AG09309 (cell line): ENCODE measurements at places on chromosomes 6 and 20.

- DNase-seq: no peak
Observed at GRCh38 chr6:109315341-109316110, 66.7 kb downstream of the CD164 start.

DNA sequence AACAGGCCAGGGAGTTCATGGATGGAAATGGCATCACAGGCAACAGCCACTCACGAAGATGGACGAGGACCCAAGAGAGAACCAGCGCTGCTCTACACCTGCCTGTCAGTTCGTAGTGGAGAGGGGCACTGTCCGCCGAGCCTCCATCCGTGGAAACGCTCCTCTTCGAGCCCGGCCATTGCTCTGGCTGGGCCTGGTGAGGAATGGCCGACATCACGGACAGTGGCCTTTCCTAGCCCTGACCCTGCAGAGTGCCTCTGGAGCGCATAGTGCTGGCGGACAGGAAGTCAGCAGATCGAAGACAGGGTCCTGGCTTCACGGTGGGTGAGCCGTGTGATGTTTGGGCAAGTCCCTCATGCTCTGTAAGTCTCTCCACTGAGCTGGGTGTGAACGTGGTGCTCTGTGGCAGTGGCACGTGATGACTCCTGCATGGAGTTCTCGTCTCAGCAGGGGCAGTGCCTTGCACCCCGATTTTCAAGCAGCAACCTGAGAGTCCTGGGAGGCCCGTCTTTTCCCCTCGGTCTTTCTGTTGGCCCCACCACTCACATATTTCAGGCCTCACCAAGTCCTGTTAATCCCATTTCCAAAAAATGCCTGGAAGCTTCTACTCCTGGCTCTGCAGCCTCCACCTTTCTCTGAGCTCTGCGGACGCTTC lies 214.4 kb downstream of the ERMARD start:
- DNase-seq: no peak

- DNase-seq: no peak
Observed at GRCh38 chr6:92687278-92687677, 732.1 kb downstream of the EPHA7 start.

DNA sequence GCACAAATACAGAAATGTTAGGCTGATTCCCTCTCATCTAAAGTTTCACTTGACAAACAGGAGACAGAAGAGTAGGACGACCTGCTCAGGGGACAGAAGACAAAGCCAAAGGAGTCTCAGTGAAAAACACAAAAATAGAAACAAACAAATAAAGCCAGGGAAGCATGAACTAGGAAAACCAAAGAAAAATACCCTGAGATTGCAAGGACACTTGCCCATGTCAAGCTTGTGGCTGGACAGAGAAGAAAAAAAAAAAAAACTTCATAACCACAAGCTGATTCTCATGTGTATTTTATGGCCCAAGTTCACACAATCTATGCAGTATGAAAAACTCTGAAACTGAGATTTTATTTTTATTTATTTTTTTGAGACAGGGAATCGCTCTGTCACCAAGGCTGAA lies 85.6 kb upstream of the BEND6 start:
- no peak for DNase-seq

DNA sequence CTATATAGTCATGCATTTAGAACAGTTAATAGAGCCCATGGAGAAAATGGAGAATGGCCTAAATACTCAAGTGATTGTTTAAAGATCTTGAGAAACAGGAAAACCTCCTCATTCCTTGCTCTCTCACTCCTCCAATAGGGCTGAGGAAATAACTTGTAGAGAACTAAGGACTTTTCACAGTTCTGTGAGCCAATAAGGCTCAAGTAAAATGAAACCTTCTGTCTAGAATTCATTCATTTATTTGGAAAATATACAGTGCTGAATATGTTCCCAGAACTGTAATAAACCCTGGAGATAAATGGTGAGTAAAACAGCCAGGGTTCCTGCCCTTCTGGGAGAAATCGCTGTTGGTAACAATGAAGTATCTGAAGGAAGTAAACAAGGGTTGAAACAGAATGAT lies 35.3 kb downstream of the ELOVL2 start:
- DNase-seq: peak; percentile 59

- DNase-seq: no peak
Observed at GRCh38 chr6:32196682-32197616, 4.5 kb upstream of the GPSM3 start.

DNA sequence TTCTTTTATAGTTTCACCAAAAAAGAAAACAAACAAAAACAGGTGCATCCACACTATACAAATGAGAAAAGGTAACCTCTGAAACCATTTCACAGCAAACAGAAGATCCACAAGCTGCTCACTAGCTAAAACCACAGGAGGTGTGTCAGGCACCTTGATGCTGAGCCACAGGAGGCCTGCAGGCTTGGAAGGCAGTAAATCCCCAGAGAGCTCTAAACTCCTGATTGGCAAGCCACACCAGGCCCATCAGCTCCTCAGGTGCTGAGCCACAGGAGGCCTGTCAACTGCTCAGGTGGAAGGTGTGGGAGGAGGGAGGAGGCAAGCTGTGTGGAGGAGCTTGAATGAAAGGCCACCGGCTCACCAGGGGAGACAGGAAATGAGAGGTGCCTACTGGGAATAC lies 273.0 kb downstream of the PKHD1 start:
- no peak for DNase-seq

DNA sequence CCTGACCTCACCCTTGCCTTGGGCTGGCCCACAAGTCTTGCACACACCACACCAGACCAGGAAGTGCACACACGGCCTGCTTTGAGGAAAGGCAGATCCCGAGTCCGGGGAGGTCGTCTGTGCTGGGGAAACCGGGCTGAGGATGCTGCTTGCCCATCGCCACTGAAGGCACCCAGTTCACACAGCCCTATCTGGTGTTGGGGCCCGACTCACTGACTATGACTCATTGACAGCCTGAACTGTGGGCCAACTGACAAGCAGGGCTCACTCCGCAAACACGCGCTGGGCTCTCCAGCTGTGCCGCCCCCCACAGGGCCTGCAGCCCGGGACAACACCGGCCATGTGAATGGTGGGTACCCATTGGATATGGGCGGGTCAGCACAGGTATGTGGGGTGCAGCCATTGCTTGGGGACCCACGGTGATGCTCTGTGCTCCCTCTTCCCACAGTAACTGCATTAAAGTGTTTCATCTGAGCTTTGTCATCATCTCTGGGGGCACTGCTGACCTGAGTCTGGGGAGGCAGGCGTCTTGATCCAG lies 1.6 kb downstream of the SAMD10 start:
- no peak for DNase-seq

- DNase-seq: no peak
Observed at GRCh38 chr6:129603741-129604140, 106.2 kb downstream of the ARHGAP18 start.

DNA sequence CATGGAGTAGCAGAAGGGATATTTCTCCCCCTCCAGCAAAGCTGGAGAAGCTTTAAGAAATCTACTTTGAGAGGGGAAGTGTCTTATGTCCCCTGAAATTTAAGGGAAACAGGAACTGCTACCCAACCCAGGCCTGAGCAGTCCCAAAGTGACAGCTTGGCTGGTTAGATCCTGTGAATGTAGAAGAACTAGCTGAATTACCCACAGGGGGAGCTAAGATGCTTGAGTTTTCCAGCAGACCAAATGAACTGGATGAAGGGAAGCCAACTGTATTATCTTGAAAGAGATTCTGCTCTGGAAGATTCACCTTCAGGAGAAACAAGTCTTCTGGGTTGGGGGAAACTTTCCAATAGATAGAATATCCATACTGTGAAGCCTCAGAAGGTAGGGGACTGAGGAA lies 303.3 kb upstream of the MMS22L start:
- no peak for DNase-seq

GRCh38 chr6:154537511-154538325 lies 27.2 kb upstream of the CNKSR3 start:
- no peak for DNase-seq

GRCh38 chr6:31403283-31404060 lies at the start of gene MICA:
TSS of gene MICA (plus strand) at chr6:31403595. CDS start at chr6:31403633, 38 bp downstream.
- DNase-seq: no peak
